ENCODE measurements at places on chromosomes 6 and 20. TPM values are rescaled to one million over a fixed set of nuclear protein-coding genes. Genes with fewer than 3 reads are reported as not detected.

DNA sequence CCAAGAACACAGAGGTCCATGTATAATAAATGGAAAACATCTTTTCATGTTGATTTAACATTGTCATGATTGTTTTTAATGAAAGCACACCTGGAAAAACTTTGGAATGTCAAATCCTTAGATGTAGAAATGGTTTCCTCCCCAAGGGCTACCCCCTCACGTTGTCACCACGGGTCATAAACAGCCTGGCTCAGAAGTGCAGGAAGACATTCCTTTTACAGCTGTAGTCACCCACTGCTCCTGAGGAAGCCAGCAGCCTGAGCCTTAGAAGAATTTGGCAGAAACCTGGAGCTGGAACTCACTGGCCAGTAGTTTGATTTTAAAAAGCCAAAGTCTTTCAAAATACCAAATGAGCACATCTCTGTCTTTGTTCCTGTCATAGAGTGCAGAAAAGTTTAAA is 23.7 kb downstream of the ADGRF5 start:
- DNase-seq, result no peak

GRCh38 chr20:29873946-29874345 is 1383.5 kb upstream of the DEFB115 start:
- DNase-seq, result no peak

DNA sequence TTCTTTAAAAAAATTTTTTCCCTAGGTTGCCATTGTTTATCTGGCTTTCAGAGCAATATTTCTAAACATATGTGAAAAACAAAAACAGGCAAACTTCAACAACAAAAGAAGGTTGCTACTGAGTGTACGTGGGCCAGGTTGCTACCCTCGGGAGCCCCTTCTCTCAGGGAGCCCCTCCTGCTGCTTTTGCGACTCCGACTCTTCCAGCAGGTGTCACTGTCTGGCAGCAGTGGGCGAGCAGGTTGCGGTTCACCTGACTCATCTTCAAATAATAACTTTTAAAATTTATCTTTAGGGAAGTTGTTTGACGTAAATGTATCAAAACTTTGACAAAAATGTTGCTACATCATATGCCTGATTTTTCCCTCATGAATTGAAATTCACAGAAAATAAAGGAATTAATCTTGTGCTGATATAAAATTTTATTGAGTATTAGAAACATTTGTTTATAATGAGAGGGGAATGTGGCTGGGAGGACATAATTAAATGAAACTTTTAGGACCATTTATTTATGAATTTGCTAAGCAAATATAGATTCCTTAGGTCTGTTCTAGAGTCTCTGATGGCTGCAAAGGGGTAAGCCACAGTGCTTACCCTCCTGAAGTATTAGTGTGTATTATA is 138.8 kb downstream of the HIVEP1 start:
- DNase-seq, result no peak

Gene SPATA25
- polyA plus RNA-seq, result 9.2 TPM

Gene PEX7
- 6.5 TPM for polyA plus RNA-seq

Gene ENPP3
- polyA plus RNA-seq, result 0.52 TPM

Gene PLCB1
- 15.9 TPM for polyA plus RNA-seq

- no peak for DNase-seq
Measured at GRCh38 chr20:2292416-2293110, 3.2 kb upstream of the TGM3 start.

DNA sequence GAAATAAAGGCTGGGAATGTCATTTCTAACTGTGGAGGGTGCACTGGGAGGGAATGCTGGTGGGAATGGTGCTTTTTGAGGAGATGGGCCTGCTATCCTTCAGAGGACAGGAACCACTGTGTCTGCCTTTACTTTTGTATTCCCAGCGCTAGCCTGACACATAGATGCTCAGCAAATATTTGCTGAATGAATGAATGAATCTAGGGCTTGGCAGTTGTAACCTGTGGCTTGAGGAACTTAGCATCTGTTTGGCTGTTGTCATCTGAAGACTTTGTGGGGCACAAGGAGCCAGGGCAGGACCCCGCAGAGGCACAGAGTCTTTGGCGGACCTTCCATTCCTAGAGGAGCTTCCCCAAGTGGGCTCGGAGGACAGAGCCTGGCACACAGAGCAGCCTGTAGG is 6.1 kb downstream of the TOX2 start:
- no peak for DNase-seq

Gene ERMARD
- polyA plus RNA-seq, result 23.7 TPM

DNA sequence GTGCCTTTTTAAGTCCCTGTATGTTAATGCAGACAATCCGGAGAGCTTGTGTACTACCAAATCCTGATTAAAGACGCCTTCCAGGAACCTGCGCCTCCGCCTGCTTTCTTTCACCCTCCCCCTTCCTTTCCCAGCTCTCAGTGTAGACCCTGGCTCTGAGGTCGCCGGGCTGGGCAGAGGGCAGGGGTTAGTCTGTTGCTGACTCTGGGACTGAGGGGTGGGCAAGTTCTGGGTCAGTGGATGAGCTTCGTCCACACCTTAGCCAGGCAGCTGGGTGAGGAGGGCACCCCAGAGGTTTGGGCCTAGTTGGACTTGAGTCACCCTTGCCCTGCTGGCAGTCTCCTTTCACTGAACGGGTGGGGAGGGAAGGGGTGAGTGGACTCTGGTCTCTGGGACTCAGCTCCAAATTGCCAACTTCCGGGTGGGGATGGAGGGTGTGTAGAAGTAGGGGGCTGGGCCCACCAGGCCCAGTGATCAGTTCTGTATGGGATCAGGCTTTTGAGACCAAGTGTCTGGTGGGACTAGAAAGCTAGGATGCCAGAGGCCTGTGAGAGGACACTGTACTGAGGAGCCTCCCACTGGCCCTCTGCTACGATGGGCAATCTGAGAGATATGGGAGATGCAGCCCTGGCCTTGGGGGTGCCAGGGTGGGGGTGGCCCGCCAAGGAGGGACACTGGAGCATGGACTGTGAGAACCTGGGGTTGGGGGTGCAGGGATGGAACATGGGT is 21.3 kb upstream of the SLC22A7 start:
- DNase-seq, result no peak

DNA sequence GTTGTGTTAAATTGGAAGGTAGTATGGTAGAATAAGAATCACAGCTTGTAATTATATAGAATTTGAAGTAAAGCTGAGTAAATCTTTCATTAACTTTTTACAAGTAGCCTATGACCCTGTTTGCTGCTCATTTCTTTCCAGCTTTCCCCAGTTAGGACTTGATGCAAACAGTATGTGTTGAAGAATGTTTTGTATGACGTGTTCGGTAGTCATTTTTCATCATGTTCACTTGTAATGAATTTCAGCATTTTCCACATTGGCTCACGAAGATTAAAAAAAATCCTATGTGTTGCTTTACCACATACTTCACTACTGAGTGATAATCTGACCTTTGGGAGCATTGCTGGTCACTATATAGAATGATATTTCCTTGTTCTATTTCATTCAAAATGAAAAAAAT is 162.4 kb downstream of the CDKAL1 start:
- DNase-seq, result peak; percentile 21

GRCh38 chr20:3405139-3405538 is 2.3 kb downstream of the DNAAF9 start:
- DNase-seq, result no peak

Gene POU3F2
- 0.05 TPM for polyA plus RNA-seq

Gene TBX18
- 21.5 TPM for polyA plus RNA-seq

Gene TMEM14A
- 13.4 TPM for polyA plus RNA-seq

DNA sequence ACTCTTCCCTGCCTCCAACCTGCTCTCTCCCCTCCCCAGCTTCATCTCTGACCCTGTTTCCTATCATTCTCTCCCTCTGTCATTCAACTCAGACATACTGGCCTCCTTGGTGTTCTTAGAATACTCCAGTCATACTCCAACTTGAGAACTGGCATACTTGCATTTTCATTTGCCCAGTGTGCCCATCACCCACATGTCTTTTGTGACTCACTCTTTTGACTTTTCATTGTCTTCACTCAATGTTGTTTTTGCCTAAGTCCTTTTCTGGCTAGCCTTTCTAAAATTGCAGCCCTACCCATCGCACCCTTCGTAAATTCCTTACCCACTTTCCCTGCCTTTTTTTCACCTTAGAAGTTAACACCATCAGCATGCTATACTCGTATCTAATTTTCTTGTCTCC is 77.0 kb upstream of the CD2AP start:
- no peak for DNase-seq

Gene SNPH
- 9.3 TPM for polyA plus RNA-seq

DNA sequence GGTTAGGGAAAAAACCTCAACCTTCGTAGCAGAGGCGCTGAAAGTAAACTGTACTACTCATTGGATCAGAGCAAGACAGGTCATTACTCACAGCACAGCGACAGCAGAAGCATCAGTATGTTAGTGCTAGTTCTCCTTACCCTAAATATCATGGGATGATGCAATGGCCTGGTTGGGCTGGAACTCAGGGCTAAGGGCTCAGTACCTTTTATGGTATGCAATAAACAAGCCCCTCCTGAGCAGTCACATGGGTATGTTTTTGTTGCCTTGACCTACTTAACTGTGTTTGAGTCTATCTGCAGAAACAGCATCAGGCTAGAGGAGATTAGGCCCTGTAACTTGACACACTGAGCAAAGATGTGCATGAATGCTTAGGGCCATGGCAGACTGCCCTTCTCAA is 369.4 kb upstream of the IMPG1 start:
- DNase-seq, result no peak

DNA sequence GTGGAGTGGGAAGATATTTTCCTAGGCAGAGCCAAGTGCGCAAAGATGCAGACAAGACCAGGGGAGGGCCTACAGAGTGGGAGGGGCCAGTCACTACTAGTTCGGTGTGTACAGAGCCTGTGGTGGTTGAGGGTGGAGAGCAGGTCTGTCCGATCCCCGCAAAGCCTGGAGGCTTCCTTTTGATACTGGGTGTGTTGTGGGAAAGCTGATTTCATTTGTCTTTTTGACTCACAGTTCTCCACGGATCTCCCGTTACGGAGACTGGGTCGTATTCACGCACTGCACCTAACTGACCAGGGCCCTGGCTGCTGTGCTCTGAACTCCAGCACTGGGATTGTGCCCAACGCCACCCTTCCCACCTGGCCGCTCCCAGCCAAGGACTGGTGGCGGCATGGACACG is 1.4 kb upstream of the TIAM2 start:
- no peak for DNase-seq

Data from hindlimb muscle (tissue), 1 donor.